Right ventricle myocardium superior (tissue), 1 donor: ENCODE measurements at places on chromosomes 5 and 9.

DNA sequence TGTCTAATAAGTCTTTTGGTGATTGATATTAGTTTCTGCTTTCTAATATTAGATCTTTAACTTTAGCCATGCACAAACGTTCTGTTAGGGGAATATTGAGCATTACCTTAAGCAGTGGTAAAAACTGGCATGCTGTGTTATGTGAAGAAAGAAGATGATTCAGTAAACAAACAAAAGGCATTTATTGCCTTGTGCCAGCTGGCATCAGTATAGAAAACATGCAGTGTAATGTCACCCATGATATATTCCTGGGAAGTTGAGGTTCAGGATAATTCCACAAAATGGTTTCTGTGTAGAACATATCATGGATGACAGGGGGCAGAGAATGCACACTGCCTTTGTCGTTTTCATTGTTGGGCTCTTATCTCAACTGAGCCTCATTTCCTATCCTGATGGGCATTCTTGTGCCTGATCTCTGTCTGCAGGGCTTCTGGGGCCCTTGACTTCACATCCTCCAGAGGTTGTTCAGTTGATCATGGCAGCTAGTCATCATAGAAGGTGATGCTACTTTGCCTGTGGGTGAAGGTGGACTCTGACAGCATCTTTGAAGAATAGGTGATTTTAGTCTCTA is 24.2 kb downstream of the LRRTM2 start:
- no peak for DNase-seq

DNA sequence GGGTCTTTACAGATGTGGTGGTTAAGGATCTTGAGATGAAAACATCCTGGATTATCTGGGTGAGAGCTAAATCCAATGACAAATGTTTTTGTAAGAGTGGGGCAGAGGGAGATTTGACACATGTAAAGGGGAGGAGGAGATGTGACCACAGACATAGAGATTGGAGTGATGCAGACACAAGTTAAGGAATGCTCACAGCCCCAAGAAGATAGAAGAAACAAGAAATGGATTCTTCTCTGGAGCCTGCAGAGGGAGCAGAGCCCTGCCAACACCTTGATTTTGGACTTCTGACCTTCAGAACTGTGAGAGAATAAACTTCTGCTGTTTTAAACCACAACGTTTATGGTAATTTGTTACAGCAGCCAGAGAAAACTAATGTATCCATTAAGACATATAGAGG is 21.7 kb downstream of the ITGA2 start:
- no peak for DNase-seq

- DNase-seq: no peak
Observed at GRCh38 chr9:86735772-86736458, 211.4 kb downstream of the GAS1 start.

DNA sequence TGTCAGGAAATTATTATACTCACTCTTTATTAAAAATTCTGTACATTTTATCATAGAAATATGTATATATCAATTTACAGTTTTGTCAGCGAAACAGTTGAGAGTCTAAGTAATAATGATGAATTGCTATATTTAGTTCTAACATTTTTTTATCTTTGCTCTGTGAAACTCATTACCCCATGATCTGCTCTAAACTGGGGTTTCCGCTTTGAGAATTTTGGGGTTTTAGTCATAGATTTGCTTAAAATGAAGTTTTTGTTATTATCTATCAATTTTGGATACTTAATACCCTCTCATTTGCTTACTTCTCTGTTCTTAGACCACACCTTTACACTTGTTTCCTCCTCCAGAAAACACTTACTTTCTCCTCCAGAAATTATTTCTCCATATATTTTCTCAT is 333.8 kb upstream of the MPDZ start:
- DNase-seq: no peak

DNA sequence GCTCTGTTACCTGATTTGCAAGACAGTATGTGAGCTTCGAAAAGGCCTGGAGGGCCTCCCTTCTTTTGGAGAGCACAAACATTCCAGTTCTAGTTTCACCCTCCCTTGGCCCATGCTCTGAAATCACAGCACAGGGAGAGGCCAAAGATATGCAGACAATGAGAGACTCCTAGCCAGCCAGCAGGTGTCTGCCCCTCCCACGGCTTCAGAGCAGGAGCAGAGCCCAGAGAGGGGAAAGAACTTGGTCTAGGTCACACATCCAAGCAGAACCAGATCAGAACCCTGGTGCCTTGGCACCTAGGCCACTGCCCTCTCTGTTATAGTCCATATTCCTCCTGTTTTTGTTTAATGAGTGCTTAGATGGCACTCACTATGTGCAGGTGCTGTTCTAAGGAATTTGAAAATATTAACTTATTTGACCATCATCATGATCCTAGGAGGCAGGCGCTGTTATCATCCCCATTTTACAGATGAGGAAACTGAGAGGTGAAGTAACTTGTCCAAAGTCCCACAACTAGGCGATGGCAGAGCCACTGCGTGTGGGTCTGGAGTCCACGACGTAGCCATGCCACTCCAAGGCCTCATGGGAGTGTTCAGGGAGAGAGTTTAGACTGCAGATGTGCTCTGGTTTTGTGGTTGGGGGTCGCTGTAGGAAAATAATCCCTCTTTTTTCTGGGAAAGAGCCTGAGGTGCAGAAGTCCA is 27.2 kb downstream of the TMOD1 start:
- peak; percentile 56 for DNase-seq

DNA sequence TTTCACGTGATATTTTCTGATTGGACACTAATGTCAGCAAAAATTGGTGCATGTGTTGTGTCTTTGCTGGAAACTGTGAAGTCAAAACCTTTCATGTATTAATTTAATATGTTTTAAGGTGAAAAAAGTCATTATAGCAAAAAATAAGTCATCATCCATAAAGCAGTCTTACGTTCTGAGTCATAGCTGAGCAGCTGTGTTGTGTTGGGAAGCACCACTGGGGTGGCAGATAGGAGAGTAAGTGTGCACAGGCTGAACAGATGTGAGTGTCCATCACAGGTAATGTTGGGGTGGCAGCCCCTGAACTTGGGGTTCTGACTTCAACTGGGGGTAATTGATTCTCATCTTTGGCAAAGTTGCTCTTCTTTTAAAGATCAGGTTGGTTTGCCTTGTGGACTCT is 156.8 kb downstream of the NXNL2 start:
- DNase-seq: no peak
